Right ventricle myocardium superior (tissue), 1 donor: ENCODE measurements at places on chromosomes 5 and 9. TPM values are rescaled to one million over a fixed set of nuclear protein-coding genes. Genes with fewer than 3 reads are reported as not detected.

DNA sequence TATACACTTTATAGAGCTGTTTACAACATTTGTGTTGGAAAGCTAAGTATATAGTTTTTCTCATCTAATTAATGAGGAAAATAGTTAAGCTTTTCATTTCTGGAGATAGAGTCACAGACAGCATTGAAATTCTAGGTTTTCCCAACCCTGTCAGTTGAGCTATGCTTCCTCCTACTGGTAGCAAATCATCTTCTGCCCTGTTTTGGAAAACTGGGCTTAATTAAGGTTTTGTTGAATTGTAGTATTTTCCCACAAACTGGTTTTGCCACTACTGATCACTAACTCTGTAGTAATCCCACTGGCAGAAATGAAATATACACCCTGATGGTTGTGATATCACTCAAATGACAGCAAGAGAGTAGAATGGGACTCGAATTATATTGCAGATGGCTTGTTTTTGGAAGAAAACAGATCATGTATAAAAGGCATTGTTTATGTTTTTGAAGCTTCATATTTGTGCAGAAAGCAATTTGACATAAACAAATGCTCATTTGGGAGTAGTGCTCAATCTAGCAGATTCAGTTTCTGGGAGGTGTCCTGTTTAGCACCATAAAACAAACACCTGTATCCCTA, 46.6 kb downstream of the CD180 start:
- DNase-seq: no peak

DNA sequence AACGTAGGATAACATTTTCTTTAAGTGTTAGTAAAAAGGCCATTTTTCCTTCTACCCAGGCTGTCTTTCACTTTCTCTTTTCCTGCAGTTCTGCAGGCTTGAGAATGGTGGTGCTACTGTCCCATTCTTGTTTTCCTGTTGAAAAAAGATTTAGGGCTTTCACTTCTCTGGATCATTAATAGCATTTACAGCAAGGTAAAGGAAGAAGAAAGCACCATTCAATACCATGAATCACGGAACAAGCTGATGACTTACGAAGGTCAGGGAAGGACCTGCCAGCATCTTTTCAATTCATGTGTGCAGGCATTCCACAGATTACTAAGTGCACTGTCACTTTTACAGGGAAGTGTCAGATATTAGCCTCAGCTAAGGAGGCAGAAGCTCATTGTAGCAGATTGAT, 292.8 kb downstream of the YTHDC2 start:
- DNase-seq: no peak

GRCh38 chr9:127769929-127770582, 8.4 kb downstream of the SH2D3C start:
- peak; percentile 47 for DNase-seq

GRCh38 chr5:31992377-31992776, 181.7 kb downstream of the GOLPH3 start:
- DNase-seq: no peak

GRCh38 chr5:52869391-52869790, 81.7 kb downstream of the ITGA1 start:
- DNase-seq: no peak

DNA sequence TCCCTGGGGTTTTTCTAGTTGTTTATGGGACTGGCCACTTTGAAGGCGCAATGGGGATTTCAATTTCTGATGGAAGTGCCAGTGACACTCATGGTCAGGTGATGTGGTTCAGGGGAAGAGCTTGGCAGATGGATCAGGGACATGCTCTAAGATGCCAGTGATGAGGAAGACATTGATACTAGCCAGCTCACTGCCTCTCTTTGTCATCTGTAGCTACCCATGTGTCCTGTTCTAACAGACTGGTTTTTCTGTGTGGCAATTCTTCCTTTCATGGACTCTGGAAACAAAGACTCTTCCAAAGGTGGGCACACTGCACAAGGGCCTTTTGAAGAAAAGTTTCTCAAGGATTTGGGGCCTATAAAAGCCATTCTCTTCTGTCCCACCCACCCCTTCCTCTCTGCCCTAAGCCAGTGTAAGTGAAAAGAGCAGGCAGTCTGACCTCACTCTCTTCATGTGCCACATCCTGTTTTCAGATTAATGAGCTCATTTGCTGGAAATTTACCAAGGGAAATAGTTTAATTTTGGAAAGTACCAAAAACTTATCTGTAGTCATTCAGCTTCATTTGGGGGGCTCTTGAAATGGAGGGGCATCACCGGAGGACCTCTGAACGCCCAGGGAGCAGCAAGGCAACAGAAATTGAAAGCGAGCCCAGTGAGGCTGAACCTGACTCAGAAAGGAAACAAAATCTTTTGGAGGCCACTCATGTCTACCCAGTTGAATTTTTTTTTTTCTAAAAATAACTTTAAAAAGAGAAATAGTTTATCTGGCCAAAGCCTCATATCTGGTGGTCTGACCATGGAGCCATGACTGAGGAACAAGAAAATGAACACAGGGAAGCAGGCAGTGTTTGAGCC, 4.9 kb upstream of the TRAF1 start:
- no peak for DNase-seq

- no peak for DNase-seq
Observed at GRCh38 chr9:86241216-86241615, 18.2 kb downstream of the C9orf153 start.

GRCh38 chr5:119323601-119324000, 32.2 kb upstream of the TNFAIP8 start:
- no peak for DNase-seq

- DNase-seq: no peak
Observed at GRCh38 chr9:129033216-129033615, 3.2 kb upstream of the MIGA2 start.

- no peak for DNase-seq
Observed at GRCh38 chr5:17187786-17188170, 29.7 kb upstream of the BASP1 start.

GRCh38 chr9:83957248-83957513, 22.8 kb downstream of the HNRNPK start:
- DNase-seq: no peak

DNA sequence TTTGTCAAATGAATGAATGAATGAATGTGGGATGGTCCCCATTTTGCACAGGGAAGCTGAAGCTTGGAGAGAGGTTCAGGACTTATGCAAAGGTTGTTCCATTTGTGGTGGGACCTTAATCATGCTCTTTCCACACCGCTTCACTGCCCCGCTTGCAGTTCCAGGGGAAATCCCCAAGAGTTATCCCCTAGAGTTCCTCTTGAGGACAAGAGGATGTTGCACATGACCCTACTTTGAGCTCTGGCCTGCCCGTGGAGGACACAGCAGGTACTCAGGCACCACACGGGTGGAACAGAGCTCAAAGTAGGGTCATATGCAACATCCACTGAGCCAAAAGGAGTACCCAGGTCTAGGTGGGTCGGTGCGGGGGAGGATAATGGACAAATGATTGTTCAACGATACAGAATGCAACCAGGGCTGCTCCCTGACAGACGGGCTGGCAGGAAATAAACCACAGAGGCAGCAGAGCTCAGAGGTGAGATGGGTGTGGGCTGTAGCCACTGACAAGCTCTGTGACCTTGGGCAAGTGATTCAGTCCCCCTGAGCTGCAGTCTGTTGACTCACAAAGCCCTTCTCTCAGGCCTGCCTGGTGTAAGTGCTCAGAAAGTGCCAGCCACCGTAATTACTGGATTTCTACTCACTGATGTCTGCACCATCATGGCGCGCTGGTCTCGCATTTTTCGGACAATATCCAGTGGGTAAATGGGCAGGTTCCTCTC, 60.3 kb upstream of the EPB41L4B start:
- DNase-seq: no peak

- no peak for DNase-seq
Observed at GRCh38 chr5:133327946-133328401, 276.2 kb downstream of the HSPA4 start.

- no peak for DNase-seq
Observed at GRCh38 chr5:82591021-82591515, 312.9 kb upstream of the RPS23 start.

GRCh38 chr9:104868687-104869404, 59.1 kb downstream of the ABCA1 start:
- peak; percentile 70 for DNase-seq

Gene UGT3A1
- total RNA-seq: not detected

Gene BTNL8
- total RNA-seq: not detected

Gene HSPA4
- total RNA-seq: 68.8 TPM

Gene SIT1
- not detected for total RNA-seq

Gene CTXN3
- total RNA-seq: not detected

Gene PCDHGA8
- total RNA-seq: 10.1 TPM

Gene C8G
- total RNA-seq: 1.1 TPM
